ENCODE measurements at places on chromosomes 3 and 15.

DNA sequence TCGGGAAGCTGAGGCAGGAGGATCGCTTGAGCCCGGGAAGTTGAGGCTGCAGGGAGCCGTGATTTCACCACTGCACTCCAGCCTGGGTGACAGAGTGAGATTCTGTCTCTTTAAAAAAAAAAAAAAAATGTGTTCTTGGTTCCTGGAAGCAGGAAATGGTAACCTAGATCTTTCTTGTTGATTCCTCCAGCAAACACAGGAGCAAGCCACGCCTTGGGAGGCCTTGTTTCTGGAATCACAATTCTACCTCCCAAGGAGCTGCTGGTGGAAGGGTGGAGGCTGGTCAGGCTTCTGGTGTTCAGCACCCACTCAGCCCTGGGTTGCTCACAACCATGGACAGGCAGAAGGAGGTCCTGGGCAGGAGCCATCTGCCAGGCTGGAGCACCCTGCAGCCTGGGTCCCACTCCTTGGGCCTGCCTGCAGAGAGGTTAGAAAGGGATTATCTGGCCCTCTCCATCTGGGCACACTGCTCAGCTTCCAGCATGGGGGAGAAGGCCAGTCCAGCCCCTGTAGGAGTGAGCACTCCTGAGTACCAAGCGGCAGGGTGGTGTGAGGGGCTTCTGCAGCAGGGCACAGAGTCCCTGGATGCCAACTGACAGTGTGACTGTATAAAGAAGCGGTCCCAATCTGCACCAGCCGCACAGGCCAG, 65.6 kb downstream of the ABTB1 start:
- no peak for DNase-seq

GRCh38 chr15:70196372-70197316, 98.9 kb upstream of the TLE3 start:
- DNase-seq: peak; percentile 78

DNA sequence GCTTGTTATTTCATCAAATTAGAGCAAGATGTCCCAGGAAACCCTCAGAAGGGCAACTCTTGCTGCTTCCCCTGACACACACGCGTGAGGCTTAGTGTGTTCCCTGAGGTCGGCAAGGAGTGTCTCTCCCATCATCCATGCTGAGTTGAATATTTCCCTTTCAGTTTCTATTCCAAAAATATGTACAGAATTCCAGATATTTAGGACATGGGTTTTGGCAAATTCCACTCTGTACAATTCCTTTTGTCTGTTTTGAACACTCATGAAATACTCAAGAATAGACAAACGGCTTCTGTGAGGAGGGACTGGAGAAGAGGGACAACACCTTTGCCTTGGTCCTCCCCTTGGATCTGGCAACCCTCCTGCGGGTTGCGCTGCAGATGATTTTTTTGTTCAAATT, 138.0 kb downstream of the DUT start:
- DNase-seq: no peak

DNA sequence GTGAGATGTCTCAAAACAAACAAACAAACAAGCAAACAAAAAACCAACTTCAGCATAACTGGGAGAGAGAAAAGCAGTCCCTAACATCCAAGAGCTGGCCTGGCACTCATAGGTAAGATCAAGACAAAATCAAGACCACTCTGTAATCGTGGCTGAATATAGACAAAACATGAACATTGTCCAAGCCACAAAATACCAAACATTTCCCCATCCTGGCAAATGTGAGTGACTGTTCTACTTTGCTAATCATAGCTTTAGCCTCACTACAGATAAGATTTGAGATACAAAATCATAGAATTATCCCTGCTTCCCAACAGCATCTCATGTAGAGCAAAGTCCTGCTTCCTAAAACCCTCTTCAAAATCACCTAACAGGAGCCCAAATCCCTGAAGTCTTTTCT, 116.7 kb upstream of the PRTG start:
- no peak for DNase-seq
